Activated T-helper 17 cell treated with anti-CD3 and anti-CD28 coated beads, Interleukin-2, amount 50 U/mL, for 72 hours (primary cell): ENCODE measurements at places on chromosomes 2 and 18.

DNA sequence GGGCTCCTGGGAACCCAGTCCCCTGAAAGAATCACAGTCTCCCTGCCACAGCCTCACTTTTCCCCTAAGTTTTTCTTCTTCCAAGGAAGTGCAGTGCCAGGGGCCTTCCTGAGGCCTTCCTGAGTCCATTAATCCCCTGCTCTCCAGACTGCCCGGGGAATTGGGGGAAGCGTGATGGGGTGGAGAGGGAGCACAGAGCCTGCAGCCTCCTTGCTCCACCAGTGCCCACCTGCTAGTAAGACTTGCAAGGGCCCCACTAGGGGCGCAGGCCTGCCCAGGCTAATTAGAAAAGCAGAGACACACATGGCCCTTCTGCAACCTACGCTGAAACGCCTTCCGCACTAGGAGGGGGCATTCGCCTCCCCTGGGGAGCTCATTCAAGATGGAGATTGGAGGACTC is 110.6 kb downstream of the MRO start:
- no peak overlapping the region for H3K27ac ChIP-seq
- no peaks in the 10 kb centered on the region for H3K36me3 ChIP-seq
- H3K4me3 ChIP-seq = no peak overlapping the region
- H3K27me3 ChIP-seq = peaks cover 4% of the 10 kb centered on the region
- ATAC-seq = no peak
- no peaks in the 10 kb centered on the region for H3K4me1 ChIP-seq

GRCh38 chr2:1552611-1553010 is 139.3 kb downstream of the TPO start:
- H3K27ac ChIP-seq = no peak overlapping the region
- no peaks in the 10 kb centered on the region for H3K36me3 ChIP-seq

DNA sequence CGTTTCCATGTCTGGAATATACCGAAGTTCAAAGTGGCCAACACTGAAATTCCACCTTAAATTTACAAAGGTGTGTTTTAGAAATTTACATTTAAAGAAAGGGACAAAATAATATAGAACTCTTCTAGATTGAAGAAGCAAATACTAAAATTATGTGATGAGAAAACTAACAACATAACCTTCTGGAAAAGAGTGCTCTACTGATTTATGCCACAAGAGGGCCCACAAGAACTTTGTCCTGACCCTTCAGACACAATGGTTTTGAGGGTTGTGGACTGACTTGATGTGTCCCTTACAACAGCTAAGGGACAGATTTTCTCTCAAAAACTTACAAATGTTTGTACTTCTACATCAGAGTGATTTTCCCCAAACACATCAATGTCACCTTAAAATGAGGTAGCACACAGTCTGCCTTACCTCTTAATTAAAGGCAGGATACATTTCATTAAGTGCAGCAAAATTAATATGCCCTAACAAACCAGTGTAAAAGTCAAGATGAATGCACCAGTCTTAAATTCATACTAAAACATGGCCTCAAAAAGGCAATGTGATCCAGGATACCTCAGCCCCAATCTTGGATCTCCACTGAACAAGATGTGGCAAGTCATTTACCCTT is 36.2 kb downstream of the EIF2AK3 start:
- peak overlapping the region; percentile 31 for H3K27ac ChIP-seq
- no peak overlapping the region for H3K4me3 ChIP-seq
- H3K4me1 ChIP-seq = no peaks in the 10 kb centered on the region
- ATAC-seq = peak; percentile 72
- no peaks in the 10 kb centered on the region for H3K27me3 ChIP-seq

GRCh38 chr2:157327200-157327599 is 1.6 kb upstream of the ERMN start:
- peak overlapping the region; percentile 48 for H3K27ac ChIP-seq
- peak overlapping the region; percentile 52 for H3K4me3 ChIP-seq
- ATAC-seq = peak; percentile 50
- no peaks in the 10 kb centered on the region for H3K27me3 ChIP-seq
- peaks cover 14% of the 10 kb centered on the region for H3K36me3 ChIP-seq
- peaks cover 18% of the 10 kb centered on the region for H3K4me1 ChIP-seq

DNA sequence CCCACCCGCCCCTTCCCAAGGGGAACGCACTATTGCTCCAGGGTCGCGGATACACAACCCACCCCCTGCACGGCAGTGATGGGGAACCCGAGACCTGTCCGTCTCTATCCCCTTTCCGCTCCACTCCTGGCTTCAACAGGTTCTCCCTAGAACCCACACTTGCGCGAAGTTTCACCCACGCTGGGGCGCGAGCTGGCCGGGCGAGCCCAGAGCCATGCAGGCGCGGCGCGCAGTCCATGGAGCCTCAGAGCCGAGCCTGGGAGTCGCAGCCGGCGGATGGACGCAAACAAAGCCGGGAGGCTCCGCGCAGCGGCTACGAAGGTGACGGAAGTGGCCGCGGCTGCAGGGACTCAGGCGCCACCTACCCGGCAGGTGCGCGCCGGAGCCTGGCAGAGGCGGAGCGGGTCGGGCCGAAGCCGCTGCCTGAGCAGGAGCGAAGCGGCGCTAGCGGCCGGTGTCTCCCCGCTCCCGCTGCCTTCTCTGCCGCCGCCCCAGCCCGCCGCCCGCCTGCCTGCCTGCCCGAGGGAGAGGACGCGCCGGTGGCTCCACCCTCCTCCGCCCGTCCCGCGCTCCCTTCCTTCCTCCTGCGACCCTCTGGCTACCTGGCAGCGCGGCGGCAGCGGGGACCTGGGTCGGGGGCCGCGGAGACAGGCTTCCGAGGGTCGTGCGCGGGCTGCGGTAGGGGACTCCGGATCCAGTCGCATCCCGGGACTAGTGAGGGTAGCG is 14.0 kb downstream of the ALPG start:
- peaks cover 34% of the 10 kb centered on the region for H3K27me3 ChIP-seq
- peak; percentile 40 for ATAC-seq
- H3K4me1 ChIP-seq = peaks cover 3% of the 10 kb centered on the region
- no peak overlapping the region for H3K27ac ChIP-seq

DNA sequence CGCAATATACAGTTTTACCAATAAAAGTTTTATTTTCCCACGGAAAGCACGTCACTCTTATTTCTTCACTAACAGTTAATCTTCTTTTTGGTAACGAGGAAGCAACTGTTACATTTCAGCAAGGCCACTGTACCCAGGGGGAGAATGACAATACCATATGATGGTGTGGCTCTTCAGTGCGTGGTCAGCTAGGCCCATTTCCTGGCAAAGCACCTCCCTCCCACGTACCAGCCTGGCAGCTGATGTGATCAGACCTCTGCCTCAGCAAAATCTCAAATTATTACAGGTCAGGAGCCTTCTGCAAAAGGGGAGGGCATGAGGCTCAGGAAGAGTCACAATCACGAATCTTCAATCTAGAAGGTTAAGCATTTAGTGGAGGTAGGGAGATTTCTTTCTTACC is 55.4 kb downstream of the KLF7 start:
- no peaks in the 10 kb centered on the region for H3K27me3 ChIP-seq
- no peak for ATAC-seq
- no peak overlapping the region for H3K4me3 ChIP-seq
- H3K36me3 ChIP-seq = peaks cover 44% of the 10 kb centered on the region
- H3K27ac ChIP-seq = peak overlapping the region; percentile 3

DNA sequence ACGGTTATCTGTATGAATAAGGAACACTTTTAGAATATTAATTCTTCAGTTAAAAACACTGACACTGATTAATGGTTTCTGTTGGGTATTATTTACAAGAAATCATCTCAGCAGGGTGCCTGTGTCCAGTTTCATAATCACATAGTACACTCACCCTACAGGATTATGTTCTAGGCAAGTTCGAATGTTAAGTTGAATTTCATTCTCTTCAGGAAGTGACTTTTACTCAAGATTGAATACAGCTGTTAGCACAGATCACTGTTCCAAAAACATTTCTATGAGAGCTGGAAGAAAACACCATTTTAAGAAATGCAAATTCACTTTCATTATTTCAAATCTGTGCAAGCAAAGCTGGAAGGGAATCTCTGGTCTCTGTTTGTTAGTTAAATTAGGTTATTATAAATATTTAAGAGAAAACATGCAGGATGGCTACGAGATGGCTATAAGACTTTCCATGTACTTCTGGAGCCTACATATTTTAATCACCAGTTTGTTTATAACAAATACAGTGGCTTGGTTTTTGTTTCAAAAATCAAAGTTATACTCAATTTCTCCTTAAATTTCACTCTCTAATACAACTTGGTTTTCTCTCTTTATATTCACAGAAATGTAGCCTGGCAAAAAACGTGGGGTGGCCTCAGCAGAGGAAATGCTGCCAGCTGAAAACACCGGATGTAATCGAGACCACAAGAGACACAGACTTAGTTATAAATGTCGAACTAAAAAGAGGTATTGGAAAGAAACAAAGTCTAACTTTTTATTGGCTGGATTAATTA is 65.8 kb downstream of the RBMS1 start:
- H3K27ac ChIP-seq = peak overlapping the region; percentile 93
- H3K27me3 ChIP-seq = no peaks in the 10 kb centered on the region
- H3K4me3 ChIP-seq = peak overlapping the region; percentile 83
- peaks cover 49% of the 10 kb centered on the region for H3K4me1 ChIP-seq
- ATAC-seq = peak; percentile 59
- H3K36me3 ChIP-seq = peaks cover 29% of the 10 kb centered on the region

DNA sequence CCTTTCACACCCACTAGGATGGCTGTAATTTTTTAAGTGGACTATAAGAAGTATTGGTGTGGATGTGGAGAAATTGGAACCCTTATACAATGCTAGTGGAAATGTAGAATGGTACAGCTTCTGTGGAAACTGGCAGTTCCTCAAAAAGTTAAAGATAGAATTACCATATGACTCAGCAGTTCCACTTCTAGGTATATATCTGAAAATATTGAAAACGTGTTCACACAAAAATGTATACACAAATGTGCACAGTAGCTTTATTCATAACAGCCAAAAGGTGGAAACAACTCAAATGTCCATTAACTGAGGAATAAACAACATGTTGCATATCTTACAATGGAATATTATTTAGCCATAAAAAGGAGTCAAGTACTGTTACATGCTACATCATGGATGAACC is 17.7 kb downstream of the TANK start:
- H3K27ac ChIP-seq = peak overlapping the region; percentile 60
- no peak overlapping the region for H3K4me3 ChIP-seq
- H3K36me3 ChIP-seq = peaks cover 99% of the 10 kb centered on the region

- no peak overlapping the region for H3K27ac ChIP-seq
- H3K4me3 ChIP-seq = no peak overlapping the region
- peaks cover 12% of the 10 kb centered on the region for H3K27me3 ChIP-seq
- H3K4me1 ChIP-seq = no peaks in the 10 kb centered on the region
- no peaks in the 10 kb centered on the region for H3K36me3 ChIP-seq
Measured at GRCh38 chr2:45257820-45258219, 248.6 kb upstream of the SIX2 start.

GRCh38 chr2:88188748-88189147 is 18.6 kb downstream of the THNSL2 start:
- no peak overlapping the region for H3K4me3 ChIP-seq
- no peak overlapping the region for H3K27ac ChIP-seq

DNA sequence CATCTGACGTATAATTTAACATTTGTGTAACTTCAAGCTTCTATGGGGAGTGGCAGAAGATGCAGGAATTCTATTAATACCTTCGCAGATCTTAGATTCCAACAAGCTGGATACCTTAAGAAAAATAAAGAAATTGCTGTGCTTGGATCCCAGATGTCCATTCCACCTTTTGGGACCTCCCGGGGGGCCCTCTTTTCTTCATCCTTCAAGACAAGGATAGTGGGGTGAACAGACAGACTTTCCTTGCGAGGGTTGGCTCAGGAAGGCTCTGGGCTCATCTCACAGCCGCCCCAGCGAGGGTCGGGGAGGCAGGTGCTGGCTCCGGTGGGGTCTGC is 509 bp upstream of the RNF144A start:
- no peak for ATAC-seq
- H3K27ac ChIP-seq = peak overlapping the region; percentile 54
- peak overlapping the region; percentile 58 for H3K4me3 ChIP-seq
- peaks cover 7% of the 10 kb centered on the region for H3K36me3 ChIP-seq

GRCh38 chr2:145652571-145653545 is 1132.9 kb upstream of the ZEB2 start:
- no peaks in the 10 kb centered on the region for H3K36me3 ChIP-seq
- no peak overlapping the region for H3K4me3 ChIP-seq
- no peaks in the 10 kb centered on the region for H3K27me3 ChIP-seq
- H3K4me1 ChIP-seq = no peaks in the 10 kb centered on the region

- no peak for ATAC-seq
- H3K4me3 ChIP-seq = no peak overlapping the region
- peaks cover 4% of the 10 kb centered on the region for H3K27me3 ChIP-seq
- no peaks in the 10 kb centered on the region for H3K4me1 ChIP-seq
Measured at GRCh38 chr18:67400502-67401117, 115.9 kb downstream of the DSEL start.

DNA sequence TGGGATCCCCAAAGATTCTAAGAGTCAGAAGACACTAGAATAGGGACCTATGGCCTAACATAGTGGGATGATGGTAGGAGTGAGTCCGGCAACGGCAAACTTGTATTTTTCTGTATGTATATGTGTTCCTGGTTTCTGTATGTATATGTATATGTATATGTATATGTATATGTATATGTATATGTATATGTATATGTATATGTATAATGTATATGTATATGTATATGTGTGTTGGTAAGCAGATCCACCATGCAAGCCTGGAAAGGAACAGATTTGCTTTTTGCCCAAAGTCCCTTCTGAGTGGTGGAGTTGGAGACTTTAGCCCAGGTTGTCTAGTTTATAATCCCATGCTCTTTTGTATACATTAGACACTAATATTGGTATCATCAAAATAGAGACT is 46.6 kb downstream of the MFSD6 start:
- ATAC-seq = no peak
- no peak overlapping the region for H3K27ac ChIP-seq

DNA sequence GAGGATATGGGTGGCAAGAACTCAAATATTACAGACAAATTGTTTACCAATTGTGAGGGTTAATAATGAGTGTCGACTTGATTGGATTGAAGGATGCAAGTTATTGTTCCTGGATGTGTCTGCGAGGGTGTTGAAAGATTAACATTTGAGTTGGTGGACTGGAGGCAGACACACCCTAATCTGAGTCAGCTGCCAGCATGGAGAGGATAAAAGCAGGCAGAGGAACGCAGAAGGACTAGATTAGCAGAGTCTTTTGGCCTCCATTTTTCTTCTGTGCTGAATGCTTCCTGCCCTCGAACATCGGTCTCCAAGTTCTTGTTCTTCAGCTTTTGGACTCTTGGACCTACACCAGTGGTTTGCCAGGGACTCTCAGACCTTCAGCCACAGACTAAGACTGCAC is 1503.7 kb downstream of the LRP1B start:
- no peaks in the 10 kb centered on the region for H3K36me3 ChIP-seq
- H3K27me3 ChIP-seq = no peaks in the 10 kb centered on the region
- H3K27ac ChIP-seq = no peak overlapping the region
- no peaks in the 10 kb centered on the region for H3K4me1 ChIP-seq
- no peak overlapping the region for H3K4me3 ChIP-seq

- no peaks in the 10 kb centered on the region for H3K36me3 ChIP-seq
- peak overlapping the region; percentile 50 for H3K4me3 ChIP-seq
- H3K27ac ChIP-seq = peak overlapping the region; percentile 67
- H3K4me1 ChIP-seq = peaks cover 42% of the 10 kb centered on the region
- peaks cover 9% of the 10 kb centered on the region for H3K27me3 ChIP-seq
Measured at GRCh38 chr2:239544918-239545465, 144.2 kb upstream of the HDAC4 start.
